Stimulated activated CD4-positive, alpha-beta T cell treated with anti-CD3 and anti-CD28 coated beads, Interleukin-1b, Interleukin-23, amount 100 ng/mL, for 24 hours (primary cell): ENCODE measurements at places on chromosomes 11 and 22.

GRCh38 chr11:47087801-47088200 lies 88.9 kb downstream of the ARFGAP2 start:
- DNase-seq, result no peak

GRCh38 chr11:19817265-19817851 lies 104.7 kb downstream of the NAV2 start:
- no peak for DNase-seq

GRCh38 chr11:113507341-113507740 lies 32.1 kb upstream of the DRD2 start:
- DNase-seq, result no peak

DNA sequence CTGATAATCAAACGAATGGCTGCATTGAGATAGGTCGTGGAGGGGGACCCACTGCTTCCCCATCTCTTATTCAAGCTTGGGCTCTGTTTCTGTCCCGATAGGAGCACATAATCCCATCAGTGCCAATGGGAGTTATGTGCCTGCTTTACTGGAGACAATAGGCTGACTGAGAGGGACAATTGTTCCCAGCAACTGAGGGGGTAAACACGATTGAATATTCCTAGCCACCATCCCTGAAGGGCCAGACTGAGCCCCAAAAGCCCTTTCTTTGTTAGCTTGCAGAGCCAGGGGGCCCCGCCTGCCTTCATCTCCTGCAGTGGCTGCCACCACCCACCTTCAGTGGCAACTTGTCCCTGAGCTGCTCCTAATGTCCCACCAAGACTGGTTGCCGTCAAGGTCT lies 172.8 kb upstream of the NAV2 start:
- no peak for DNase-seq

DNA sequence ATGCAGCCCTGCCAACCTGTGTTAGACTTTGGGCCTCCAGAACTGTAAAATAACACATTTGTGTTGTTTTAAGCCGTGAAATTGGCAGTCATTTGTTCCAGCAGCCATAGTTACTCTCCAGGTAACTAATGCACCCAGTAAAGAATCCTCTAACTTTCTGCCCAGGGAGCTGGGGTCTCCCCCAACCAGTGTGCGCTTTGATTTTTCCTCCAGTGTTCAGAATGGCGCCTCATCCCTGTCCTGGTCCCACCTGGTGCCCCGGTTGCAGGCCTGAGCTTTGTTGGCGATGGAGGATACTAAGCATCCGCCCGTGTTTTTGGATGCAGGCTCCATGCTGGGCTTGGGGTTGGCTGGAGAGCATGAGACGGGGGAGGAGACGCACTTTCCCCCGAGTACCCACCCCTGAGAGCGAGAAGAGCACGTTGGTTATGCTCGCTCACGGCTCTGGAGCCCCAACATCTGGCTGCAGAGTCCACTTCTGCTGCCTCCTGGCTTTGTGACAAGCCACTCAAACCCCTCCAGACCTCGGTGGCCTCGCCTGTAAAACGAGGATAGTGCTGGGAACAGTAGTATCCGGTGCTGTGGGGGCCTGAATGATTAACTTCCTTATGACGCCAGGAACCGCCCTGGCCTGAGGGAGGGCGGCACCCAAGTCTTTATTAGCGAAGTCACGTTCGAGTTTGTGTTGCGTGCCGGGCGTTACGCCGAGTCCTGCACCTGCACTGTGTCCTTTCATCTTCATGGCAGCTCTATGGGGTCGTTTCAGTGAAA lies 25.8 kb downstream of the MRGPRD start:
- DNase-seq, result no peak

GRCh38 chr22:27148055-27148454 lies 490.7 kb downstream of the MIAT start:
- no peak for DNase-seq

DNA sequence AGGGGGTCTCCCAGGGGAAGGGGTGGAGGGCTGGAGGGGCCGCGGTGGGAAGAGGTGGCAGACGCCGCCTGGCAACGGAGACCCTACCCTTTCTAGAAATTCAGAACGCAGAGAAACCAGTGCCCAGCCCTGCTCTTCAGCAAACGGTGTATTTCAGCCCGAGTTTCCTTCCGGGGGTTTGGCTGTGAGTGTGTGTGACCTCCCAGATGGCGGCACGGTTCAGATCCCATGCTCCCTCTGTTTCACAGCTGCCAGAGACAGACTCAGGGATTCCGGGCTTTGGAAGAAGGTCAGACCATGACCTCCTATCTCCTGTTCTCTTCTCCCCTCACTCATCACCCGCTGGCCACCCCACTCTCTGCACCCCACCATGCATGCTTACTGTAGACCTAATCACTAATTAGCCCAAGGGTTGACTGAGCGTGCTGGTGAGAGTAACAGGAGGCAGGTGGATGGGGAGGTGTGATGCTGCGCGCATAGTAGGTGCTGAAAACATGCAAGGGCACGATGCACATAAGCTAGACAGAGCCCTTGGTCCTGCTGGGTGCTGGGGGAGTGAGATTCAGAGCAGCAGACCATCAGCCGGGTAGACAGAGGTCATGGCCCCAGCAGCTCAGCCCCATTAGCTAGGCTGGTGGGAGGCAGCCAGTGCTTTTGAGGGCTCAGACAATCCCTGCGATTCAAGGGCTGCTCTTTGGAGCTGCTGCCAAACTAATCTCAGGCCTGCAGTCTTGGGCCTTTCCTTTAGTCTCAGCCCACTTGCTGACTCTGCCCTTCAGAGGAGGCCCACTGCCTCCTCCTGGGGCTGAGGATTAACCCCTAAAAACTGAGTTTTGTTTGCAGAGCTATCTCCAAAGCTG lies 256.5 kb upstream of the CADM1 start:
- DNase-seq, result no peak

DNA sequence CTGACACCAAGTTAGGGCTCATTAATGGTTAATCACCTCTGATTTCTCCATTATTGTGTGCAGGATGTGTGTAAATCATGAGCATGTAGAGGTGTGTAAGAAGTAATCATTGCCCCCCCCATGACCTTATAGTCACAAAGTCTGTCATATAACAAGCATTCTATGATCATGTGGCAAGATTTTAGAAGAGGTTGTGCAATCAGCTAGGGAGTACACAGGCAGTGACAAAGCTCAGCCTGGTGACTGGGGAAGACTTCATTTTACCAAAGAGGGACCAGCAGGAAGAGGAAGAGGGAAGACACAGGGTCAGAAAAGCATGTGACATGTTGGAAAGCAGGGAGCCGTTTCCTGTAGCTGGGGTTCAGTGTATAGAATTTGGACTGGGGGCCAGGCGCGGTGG lies 176.5 kb upstream of the LARGE1 start:
- no peak for DNase-seq

- no peak for DNase-seq
Measured at GRCh38 chr11:65516135-65516968, 8.5 kb upstream of the SCYL1 start.

GRCh38 chr11:112322173-112322790 lies 61.6 kb upstream of the PLET1 start:
- DNase-seq, result no peak
